ENCODE measurements at places on chromosomes 5 and 9. TPM values are rescaled to one million over a fixed set of nuclear protein-coding genes. Genes with fewer than 3 reads are reported as not detected.

- DNase-seq: no peak
These were observed 42.1 kb downstream of the OTULIN start for GRCh38 chr5:14706615-14707021.

GRCh38 chr9:114027159-114027862 is 50.8 kb downstream of the AMBP start:
- no peak for DNase-seq

GRCh38 chr5:72152545-72152944 is 45.3 kb downstream of the MAP1B start:
- no peak for DNase-seq

DNA sequence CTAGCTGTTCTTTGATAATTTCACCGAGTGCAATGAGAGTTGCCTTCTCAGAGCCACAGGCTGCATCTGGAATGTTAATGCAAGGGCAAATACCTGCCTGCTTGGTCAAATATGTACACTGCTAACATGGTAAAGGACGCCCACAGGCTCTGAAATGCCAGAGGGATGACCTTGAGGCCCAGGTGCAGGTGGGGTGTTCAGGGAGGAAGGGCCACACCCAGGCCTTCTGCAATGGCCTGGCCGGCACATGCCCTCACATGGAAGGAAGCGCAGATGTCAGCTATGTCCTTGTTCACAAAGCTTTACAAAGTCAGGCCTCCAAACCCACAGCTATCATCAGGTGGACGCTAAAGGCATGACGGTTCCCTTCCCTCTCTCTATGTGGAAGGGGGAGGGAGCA is 48.6 kb downstream of the HRH2 start:
- no peak for DNase-seq

DNA sequence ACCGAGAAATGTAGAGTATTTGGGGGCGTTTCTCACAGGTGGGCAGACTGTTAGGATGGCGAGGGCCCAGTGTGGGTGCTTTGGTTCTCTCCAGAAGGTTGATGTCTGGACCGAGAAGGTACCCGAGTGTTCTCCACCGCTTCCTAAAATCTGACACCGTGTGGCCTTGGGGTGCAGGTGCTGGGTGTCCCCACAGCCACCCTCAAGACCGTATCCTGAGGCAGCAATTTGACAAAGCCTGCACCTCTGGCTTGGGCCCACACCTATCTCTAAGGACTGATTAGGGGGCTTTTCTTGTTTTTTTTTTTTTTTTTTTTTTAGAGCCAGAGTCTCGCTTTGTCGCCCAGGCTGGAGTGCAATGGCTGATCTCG is 1.3 kb downstream of the PPP1R26 start:
- no peak for DNase-seq

The PCDHA2 gene
- polyA plus RNA-seq: 0.14 TPM

The OR1J2 gene
- not detected for polyA plus RNA-seq

The SEMA4D gene
- 25.6 TPM for polyA plus RNA-seq

GRCh38 chr5:61534481-61535267 is 202.6 kb downstream of the ZSWIM6 start:
- DNase-seq: no peak

The RPL12 gene
- polyA plus RNA-seq: 4,728 TPM

The PTCD2 gene
- 7.8 TPM for polyA plus RNA-seq

GRCh38 chr9:125525921-125526631 is 180.9 kb downstream of the MAPKAP1 start:
- DNase-seq: peak; percentile 90

DNA sequence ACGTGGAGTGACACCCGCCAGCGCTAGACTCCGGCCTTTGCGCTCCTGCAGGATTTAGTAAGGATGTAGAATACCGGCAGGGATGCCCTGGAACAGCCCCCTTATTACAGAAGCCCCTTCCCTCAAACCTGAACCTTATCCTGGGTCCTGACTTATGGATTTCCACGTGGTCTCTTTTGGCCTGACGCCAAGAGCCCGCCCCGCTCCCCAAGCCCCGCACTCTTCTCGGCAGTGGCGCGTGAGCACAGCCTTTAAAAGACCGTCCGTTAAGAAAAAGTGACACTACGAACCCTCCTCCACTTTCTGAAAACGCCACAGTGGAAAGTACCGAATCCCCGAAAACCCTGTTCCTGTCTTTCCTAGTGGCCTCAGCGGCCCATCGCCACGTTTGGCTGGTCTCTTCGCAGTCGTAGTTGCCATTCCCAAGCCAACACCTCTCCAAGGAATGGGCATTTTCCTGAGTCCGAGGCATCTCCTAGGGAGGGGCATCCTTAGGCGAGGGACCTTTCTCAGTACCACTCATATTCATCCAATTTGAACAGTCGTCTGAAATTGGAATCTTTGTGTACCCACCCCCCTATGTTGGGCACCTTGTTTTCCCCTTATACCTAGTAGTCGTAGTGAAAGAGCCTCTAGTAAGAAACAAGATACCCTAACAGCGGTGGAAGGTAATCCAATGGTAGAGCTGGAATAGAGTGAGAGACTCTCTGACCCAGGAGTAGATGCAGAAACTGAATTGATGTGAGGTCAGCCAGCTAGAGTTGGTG is 732 bp upstream of the MCIDAS start:
- DNase-seq: no peak

The CD14 gene
- polyA plus RNA-seq: 15.5 TPM

The LRRC19 gene
- polyA plus RNA-seq: not detected

DNA sequence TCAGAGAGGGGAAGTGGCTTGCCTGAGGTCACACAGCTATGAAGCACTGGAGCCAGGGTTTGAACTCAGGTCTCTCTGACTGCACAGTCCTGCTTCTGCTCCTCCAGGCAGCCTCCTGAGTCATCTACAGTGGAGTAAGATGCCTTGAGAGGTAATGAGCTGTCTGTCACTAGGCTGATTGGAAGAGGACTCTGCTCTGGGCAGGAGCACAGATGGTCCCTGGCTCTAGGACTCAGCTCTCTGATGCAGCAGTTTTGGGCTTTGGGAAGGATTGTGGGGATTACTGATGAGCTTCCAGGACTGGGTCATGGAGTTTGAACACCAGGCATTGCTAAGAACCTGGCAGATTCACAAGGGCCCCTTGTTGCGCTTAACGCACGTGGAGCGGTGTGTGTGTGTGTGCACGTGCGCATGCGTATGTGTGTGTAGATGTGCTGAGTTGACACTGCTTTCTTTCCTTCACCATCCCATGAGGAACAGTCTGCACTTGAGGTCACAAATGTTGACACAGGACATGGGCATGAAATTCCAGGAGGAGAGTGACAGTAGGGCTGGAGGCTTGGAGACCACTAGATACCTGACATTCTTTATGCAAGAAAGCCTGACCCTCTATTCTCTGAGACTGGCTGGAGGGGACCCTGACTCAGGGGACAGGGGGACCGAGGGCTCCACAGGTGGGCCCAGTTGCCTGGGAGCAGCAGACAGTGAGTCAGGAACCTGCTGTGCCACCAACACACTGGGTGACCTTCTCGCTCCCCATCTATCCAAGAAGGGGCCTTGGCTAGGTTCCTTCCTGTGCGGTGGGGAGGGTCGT is 170.5 kb downstream of the RGS3 start:
- DNase-seq: no peak

The PFN3 gene
- polyA plus RNA-seq: not detected

- no peak for DNase-seq
These were observed 27.6 kb downstream of the ADAMTS2 start for GRCh38 chr5:179317411-179318220.

DNA sequence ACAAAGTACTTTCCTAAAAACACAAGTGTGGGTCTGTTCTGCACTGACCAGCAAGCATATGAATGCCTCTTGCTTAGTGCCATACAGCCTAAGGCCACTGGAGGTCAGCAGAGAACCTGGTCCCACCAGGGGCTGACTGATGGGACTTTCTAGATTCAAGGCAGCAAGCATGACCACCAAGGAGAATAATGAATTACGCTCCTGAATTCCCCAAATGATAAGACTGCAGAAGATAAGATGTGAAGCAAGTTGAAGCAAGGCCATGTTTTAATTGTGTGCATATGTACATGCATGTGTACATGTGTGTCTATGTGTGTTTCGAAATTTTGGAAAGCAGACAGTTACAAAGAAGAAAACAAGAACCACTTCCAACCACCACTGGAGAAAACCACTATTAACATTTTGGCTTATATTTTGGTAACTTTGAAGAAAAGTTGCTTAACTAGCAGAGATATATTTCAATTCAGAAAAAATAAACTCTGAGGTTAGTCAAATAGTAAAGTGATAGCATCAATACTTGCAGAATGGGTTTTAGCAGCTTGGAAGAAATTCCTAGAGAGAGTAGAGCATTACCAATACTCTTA is 70.5 kb downstream of the ERP44 start:
- peak; percentile 79 for DNase-seq

DNA sequence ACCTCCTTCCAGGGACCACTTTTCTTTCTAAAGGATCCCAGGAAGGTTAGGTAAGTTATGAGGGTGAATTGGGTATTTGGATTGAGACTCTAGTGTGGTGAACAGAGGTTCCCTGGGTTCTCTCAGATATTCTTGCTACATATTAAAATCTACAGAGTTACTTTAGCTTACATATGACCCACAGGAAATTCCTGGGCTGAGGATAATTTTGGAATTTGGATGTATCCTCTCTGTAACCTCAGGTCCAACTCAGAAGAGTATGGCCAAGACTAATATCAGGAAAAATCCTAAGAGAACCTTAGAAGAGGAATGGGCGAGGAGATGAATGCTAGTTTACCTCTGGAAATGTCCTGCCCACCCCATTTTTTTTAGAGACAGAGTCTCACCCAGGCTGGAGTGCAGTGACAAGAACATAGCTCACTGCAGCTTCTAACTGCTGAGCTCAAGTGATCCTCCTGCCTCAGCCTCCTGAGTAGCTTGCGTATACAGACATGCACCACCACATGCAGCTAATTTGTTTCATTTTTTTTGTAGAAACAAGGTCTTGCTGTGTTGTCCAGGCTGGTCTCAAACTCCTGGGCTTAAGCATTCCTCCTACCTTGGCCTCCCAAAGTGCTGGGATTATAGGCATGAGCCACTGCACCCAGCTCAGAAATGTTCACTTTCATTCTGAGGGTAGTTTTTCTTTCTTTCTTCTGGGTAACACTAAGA is 196.4 kb downstream of the ARHGEF28 start:
- no peak for DNase-seq

The FST gene
- 65.5 TPM for polyA plus RNA-seq

DNA sequence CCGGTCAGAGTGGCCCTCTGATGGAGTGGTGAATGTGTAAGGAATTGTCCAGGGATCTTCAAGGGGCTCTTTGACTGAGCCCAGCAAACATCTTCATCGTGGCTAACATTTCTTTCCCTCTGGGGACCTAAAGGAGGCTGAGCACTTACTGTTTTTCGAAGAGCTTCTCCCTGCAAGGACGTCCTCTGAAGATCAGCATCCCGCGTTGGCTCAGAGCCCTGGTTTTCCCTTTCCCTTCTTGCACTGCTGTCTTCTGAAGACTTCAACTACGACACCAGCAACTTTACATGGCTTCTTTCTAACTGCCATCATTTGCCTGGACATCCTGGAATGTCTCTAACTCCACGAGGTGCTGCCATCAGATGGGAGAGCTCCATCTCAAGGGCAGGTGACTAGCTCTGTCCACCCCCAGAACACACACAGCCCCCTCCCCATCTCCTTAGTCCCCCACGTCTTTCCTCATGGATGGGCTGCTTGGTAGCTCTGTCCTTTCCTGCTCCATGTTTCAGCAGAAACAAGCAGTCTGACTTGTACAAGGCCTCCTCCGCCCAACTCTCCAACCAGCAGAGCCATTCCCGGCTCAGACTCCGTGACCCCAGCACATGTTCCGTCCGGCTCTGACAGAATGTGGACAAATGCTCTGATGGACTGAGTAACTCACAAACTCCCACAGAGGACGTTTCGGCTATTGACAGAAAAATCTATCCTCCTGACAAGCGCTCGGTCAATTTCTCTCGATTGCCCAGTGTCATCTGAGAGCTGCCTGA is 17.1 kb downstream of the SHB start:
- DNase-seq: no peak

The NTRK2 gene
- polyA plus RNA-seq: 20.1 TPM

DNA sequence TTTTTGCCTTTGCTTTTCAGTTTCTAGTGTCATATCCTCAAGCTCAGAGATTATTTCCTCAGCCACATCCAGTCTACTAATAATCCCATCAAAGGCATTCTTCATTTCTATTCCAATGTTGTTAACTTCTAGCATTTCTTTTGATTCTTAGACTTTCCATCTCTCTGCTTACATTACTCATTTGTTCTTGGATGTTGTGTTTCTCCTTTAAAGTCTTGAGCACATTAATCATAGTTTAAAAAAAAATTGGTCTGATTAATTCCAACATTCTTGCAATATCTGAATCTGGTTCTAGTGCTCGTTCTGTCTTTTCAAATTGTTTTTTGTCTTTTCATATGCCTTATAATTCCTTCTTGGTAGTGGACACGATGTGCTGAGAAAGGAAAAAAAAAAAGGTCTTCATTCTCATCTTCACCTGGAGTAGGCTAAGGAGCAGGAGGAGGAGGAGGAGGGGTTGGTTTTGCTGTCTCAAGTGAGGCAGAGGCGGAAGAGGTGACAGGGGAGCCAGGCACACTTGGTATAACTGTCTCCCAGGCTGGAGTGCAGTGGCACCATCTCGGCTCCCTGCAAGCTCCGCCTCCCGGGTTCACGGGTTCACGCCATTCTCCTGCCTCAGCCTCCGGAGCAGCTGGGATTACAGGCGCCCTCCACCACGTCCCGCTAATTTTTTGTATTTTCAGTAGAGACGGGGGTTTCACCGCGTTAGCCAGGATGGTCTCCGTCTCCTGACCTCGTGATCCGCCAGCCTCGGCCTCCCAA is 16.3 kb downstream of the PRXL2C start:
- no peak for DNase-seq

- no peak for DNase-seq
These were observed 56.0 kb downstream of the RGS3 start for GRCh38 chr9:113519426-113520108.

GRCh38 chr5:169778622-169779596 is 141.8 kb downstream of the DOCK2 start:
- no peak for DNase-seq

The SMIM33 gene
- not detected for polyA plus RNA-seq

DNA sequence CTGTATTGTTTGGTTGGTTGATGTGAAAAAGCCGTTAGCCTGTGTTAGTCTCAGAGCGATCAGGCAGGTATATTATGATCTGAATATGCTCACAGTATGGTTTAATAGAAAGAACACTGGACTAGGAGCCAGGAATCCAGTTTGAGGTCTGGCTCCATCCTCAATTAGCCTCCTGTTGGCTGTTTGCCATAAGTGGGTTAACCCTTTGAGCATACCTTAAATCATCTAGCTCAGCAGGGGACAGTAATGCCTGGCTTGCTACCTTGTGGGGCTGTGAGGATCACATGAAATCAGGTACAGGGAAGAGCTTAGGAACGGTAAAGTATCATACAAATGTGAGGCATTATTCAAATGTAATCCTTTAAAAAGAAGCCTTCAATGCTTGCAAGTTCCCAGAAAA is 104.7 kb downstream of the CMYA5 start:
- DNase-seq: no peak
